Temporal lobe (tissue), 4 donors: ENCODE measurements at places on chromosomes 7 and 10. TPM values are rescaled to one million over a fixed set of nuclear protein-coding genes. Genes with fewer than 3 reads are reported as not detected.

Gene AGMO
- 0.25 TPM for total RNA-seq

Gene FXYD4
- total RNA-seq: not detected

Gene C10orf143
- total RNA-seq: 0.25 TPM

Gene RNF32
- 0.98 TPM for total RNA-seq

Gene CYP26A1
- 22.9 TPM for total RNA-seq

Gene FGF8
- not detected for total RNA-seq

Gene GIMAP5
- 2.7 TPM for total RNA-seq

Gene ACBD7
- 11.8 TPM for total RNA-seq

Gene FASTK
- total RNA-seq: 24.6 TPM

Gene GIMAP2
- 1.5 TPM for total RNA-seq

Gene TMEM130
- 8.9 TPM for total RNA-seq

Gene PGAM1
- total RNA-seq: 115 TPM

Gene OR9A2
- total RNA-seq: 0.49 TPM

Gene SNCG
- total RNA-seq: 0.98 TPM
